ENCODE measurements at places on chromosomes 12 and 14.

DNA sequence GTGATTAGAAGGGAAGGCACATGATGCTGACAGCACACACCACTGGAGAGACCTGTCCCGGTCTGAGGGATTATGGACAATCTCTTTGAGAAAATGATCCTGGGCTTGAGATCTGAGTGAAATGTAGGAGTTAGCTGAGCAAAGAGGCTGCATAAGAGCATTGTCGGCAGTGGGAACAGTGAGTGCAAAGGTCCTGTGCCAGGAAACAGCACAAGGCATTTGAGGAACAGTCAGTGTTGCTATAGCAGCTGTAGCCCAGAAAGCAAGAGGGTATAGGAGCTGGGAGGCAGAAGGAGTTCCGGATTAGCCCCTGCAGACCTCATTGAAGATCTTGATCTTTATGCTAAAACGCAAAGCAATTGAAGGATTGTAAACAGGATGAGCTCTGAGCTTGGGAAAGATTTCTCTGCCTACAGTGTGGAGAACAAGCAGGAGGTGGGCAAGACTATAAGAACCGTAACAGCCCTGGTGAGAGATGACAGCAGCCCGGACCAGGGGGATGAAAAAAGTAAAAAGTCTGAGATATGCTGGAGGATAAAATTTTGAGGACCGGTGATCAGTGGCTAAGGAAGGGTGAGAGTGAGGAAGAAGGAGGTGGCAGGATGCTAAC is 28.5 kb downstream of the CFL2 start:
- DNase-seq: no peak

DNA sequence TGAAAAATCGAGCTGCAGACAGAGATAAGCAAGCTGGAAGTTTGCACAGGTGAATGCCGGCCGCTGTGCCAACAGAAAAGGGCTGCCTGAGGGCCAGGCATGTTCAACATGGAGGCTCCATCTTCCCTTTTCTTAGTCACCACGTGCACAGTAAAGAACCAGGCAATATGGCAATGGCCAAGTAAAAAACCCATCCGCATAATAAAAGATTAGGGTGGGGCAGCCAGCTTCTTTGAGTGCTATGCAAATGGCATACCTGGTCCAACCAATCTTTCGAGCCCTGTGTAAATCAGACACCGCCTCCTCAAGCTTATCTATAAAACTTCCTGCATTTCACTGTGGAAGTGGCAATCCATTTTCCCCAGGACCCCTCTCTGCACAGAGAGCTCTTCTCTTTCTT is 16.7 kb downstream of the PNP start:
- DNase-seq: no peak

- DNase-seq: no peak
Measured at GRCh38 chr12:5043589-5044419, at the start of gene KCNA5. Gene KCNA5, plus strand, starts transcription at chr12:5043879. Its CDS starts 269 bp downstream, at chr12:5044148.

GRCh38 chr14:60815371-60815770 is 80.8 kb downstream of the MNAT1 start:
- DNase-seq: no peak

DNA sequence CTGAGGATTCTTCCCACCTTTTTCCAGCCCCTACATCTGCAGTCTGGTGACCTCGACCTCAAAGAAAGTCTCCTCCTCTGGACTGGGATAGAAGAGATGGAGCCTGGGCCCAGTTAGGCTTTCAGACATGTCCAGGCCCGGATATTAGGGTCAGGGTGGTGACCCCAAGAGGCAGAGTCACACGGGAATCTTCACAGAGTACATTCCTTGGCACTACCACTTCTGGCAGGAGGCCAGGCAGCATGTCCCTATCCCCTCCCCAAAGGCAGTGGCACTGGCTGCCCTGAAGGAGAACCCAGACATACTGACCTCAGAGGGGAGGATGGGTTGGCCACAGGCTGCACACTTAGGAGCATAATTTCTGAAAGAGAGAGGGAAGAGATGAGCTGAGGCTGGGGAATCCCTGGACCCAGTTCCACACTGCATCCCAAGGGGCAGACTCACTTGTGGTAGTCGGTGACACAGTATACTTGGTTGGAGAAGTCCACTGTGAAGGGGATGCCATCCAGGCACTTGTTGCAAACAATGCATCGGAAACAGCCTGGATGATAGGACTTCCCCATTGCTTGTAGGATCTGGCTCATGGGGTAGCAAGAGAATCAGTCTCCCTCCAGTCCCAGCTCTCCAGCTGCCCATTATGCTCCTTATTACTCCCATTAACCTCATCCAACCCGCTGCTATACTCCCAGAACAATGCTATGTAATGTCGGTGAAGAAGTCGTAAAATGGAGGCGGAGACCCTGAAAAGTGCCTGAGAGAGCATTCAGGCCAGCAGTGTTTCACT is 7.6 kb downstream of the AJUBA start:
- DNase-seq: no peak

DNA sequence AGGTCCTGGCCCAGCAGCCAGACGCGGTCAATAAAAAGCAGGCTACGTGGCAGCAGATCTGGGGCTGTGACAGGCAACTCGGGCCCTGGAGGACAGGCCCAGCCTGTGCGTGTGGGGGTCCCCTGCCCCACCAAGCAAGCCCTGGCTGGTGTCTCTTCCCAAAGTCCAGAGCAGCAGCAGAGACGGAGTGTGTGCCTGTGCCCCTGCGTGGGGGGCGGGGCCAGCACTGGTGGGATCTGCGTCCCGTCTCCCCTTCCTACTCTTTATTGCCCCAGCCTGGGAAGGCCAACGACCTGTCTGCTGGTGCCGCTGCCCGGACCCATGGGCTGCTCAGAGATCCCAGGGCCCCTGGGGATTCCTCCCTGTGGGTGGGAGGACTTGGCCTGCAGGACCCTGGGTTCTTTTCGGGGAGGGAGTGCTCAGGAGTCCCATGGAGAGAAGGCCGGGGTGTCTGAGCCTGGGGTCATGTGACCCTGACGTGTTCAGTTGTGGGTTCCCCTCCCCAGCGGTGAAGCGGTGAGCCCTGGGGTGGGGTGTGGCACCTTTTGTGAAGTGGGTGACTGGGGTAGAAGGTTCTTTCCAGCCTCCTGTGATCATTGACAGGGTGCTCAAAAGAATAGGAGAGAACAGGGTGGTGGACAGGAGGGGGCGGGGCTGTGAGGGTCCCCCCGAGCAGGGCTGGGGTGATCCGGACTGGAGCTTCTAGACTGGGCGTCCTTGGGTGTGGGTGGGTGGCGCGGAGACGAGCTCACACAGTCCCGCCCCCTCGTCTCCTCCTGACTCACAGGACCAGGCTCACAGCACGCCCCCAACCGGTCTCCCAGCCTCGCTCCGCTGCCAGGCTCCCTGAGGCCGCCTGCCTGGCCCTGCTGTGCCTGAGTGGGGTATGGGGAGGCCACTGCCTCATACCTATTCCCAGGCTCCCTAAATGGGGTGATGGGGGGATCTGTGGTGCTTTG is 22.4 kb downstream of the ASPG start:
- DNase-seq: peak; percentile 45

- DNase-seq: no peak
Measured at GRCh38 chr14:62117751-62118105, 355.5 kb downstream of the SNAPC1 start.

GRCh38 chr14:21825149-21825743 is 151.6 kb upstream of the OR4E1 start:
- DNase-seq: peak; percentile 44

- no peak for DNase-seq
Measured at GRCh38 chr12:51378749-51379148, 12.5 kb downstream of the GALNT6 start.

DNA sequence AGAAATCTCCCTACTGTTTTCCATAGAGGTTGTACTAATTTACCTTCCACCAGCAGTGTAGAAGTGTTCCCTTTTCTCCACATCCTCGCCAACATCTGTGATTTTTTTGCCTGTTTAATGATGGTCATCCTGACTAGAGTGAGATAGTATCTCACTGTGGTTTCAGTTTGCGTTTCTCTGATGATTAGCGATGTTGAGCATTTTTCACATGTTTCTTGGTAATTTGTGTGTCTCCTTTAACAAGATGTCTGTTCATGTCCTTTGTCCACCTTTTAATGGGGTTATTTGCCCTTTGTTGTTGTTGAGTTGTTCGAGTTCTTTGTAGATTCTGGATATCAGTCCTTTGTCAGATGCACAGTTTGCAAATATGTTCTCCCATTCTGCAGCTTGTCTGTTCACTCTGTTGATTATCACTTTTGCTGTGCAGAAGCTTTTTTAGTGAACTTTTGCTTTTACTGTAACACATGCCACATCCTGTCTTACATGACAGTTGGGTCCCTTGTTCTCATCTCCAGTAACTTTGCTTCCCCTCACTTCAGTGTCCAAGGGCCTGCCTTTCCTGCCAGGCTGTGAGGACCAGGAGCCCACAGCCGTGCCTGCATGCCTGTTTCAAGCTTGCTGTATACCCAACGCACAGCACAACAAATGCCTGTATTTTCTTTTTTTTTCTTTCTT is 64.9 kb downstream of the SPRING1 start:
- no peak for DNase-seq

DNA sequence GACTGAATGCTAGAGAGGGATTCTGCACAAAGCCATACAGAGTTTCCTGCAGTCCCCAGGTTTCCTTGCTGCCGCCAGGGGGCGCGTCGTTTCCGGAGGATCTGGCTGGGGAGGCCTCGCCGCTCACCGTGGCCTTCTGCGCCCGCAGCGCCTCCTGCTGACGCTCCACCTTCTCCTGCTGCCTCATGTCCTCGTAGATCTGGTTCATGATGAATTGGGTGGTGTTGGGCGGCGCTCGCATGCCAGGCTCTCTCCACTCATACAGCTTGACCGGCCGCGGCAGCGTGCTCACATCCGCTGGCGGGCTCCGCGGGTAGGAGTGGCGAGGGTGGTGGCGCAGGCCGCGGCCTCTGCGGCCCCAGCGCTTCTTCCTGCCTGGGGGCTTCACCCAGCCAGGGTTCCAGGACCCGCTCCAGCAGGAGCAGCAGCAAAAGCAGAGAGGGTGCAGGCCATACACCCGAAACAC is 987 bp downstream of the CCER1 start:
- DNase-seq: no peak

- no peak for DNase-seq
Measured at GRCh38 chr14:90557516-90557915, 160.7 kb downstream of the CALM1 start.

DNA sequence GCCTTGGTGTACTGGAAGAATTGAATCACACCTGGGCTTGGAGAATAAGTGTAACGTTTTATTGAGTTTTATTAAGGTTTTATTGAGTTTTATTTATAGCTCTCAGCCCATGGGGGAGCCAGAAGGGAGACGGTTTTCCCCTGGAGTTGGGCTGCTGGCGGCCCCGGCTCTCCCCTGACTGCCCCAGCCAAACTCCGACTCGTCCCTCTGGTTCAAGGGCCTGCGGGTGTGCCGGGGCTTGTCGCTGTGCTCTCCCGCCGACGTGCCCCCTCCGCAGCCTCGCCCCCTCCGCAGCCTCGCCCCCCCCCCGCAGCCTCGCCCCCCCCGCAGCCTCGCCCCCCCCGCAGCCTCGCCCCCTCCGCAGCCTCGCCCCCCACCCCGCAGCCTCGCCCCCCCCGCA is 326.1 kb upstream of the RTL1 start:
- no peak for DNase-seq

DNA sequence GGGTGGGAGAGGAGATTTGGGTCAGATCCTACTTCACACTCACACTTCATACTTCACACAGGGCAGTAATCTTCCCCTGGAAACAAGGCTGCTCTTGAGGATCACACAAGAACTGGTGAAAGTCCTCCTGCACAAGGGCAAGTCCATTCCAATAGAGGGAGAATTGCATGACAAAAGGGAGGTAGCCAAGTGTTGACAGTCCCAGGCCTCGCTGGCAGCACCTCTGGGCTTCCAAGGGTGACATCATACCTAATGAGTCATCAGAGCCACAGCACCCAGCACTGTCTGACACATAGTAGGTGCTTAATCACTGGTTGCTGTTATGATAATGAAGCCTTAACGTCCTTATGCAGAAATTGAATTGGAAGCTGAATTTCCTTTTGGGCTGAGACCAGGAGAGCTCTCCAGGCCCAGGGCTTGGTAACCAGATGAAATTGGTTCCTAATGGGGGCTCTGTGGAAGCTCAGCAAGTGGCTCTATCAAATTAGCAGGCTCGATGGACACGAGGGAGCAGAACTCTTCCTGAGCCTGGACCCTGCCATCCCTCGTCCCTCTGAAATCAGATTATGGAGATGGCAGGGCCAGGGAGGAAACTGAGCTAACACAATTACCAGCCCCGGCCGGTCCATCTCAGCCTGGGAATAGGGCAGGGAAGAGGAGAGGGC is 58.8 kb upstream of the ACTN1 start:
- no peak for DNase-seq

DNA sequence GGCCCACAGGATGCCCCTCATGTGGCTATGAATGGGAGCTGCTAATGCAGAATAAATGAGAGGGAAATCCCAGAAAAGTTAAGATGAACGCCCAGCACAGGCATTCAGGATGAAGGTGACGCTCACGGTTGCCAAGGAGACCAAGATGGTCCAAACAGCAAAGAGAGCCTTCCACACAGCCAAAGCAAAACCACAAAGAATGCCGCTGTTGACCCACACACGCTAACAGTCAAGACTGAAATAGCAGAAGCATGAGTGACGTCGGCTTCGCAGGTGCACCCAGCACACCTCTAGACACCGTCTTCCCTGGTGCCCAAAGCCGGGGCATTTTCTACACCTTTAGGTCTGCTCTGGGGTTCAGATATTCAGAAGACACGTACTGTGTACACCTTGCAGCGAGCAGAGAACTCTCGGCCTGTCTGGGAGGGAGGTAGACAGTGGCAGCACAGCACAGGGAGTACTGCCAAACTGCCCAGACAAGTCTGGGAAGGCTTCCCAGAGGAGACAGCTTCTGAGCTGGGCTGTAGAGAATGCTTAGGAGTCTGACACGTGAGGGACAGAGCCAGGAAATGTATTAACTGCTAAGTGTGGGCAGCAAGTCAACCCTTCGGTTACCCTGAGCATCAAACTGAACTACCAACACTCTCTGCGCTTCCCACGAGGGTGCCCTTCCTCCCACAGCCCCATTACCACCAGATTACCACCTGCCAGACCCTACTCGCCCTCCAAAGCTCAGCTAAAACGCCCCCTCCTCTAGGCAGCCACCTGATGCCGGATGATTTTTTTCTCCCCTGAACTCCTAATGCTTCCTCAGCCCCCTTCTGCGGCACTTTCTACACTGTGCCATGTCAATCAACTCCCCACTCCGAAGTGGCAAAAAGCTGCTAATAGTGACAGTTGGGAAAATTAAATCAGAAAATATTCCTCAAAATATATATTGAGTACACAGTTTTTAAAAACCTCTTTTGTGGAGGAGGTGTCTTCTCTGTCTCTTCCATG is 50.1 kb downstream of the CCDC88C start:
- DNase-seq: peak; percentile 83

DNA sequence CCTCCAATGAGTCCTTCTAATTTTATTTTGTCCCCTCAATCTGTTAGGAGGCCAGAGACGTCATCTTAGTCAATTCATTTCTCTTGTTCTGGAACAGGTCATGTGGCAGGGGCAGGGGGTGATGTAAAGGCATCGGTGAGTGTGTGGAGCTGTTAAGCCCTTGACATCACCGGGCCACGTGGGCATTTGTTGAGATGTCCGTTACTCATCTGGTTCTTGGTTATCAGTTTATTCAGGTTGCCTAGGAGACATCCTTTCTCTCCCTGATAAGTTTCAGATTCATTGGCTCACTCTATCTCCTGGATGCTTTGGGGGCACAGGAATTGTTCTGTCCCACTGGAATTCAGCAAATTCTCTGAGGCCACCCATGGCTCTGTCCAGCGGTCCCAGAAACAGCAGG is 33.6 kb upstream of the SEL1L start:
- DNase-seq: no peak
